ENCODE measurements at places on chromosomes 6 and 20. TPM values are rescaled to one million over a fixed set of nuclear protein-coding genes. Genes with fewer than 3 reads are reported as not detected.

BCL2L1 gene
- 225 TPM for total RNA-seq

PTCHD4 gene
- total RNA-seq = 3.1 TPM

KCNB1 gene
- not detected for total RNA-seq

OPRM1 gene
- not detected for total RNA-seq

ESR1 gene
- total RNA-seq = not detected

RAB44 gene
- 0.07 TPM for total RNA-seq

IRF4 gene
- total RNA-seq = not detected

RNF182 gene
- 4.2 TPM for total RNA-seq

HTR1E gene
- not detected for total RNA-seq

RBBP8NL gene
- total RNA-seq = not detected

SUMO4 gene
- not detected for total RNA-seq

STX11 gene
- 26.5 TPM for total RNA-seq

ZBTB12 gene
- total RNA-seq = 0.54 TPM

All from mammary microvascular endothelial cell (primary cell).